ENCODE measurements at places on chromosomes 3 and 15. TPM values are rescaled to one million over a fixed set of nuclear protein-coding genes. Genes with fewer than 3 reads are reported as not detected.
A peak's percentile ranks its signal among the peaks of the same experiment; 100 is the strongest.

Gene ANKUB1
- not detected for total RNA-seq

Gene ITIH1
- 0.47 TPM for total RNA-seq

Gene SGO1
- total RNA-seq, result 29.4 TPM

Gene SMCO1
- not detected for total RNA-seq

Gene TGM5
- total RNA-seq, result not detected

- no peak overlapping the region for H3K27ac ChIP-seq
- peaks cover 83% of the 10 kb centered on the region for H3K27me3 ChIP-seq
- no peaks in the 10 kb centered on the region for H3K4me1 ChIP-seq
- H3K4me3 ChIP-seq, result no peak overlapping the region
- H3K36me3 ChIP-seq, result no peaks in the 10 kb centered on the region
Measured at GRCh38 chr15:60219866-60220265, 177.9 kb downstream of the ANXA2 start.

GRCh38 chr3:36063992-36064391 is 316.3 kb upstream of the STAC start:
- no peak overlapping the region for H3K27ac ChIP-seq
- peaks cover 9% of the 10 kb centered on the region for H3K4me1 ChIP-seq
- H3K36me3 ChIP-seq, result no peaks in the 10 kb centered on the region
- H3K4me3 ChIP-seq, result no peak overlapping the region
- DNase-seq, result no peak

GRCh38 chr3:57118254-57118653 is 46.9 kb downstream of the IL17RD start:
- H3K4me1 ChIP-seq, result no peaks in the 10 kb centered on the region
- no peaks in the 10 kb centered on the region for H3K36me3 ChIP-seq
- no peak for DNase-seq
- H3K27ac ChIP-seq, result no peak overlapping the region
- H3K27me3 ChIP-seq, result peaks cover 26% of the 10 kb centered on the region

DNA sequence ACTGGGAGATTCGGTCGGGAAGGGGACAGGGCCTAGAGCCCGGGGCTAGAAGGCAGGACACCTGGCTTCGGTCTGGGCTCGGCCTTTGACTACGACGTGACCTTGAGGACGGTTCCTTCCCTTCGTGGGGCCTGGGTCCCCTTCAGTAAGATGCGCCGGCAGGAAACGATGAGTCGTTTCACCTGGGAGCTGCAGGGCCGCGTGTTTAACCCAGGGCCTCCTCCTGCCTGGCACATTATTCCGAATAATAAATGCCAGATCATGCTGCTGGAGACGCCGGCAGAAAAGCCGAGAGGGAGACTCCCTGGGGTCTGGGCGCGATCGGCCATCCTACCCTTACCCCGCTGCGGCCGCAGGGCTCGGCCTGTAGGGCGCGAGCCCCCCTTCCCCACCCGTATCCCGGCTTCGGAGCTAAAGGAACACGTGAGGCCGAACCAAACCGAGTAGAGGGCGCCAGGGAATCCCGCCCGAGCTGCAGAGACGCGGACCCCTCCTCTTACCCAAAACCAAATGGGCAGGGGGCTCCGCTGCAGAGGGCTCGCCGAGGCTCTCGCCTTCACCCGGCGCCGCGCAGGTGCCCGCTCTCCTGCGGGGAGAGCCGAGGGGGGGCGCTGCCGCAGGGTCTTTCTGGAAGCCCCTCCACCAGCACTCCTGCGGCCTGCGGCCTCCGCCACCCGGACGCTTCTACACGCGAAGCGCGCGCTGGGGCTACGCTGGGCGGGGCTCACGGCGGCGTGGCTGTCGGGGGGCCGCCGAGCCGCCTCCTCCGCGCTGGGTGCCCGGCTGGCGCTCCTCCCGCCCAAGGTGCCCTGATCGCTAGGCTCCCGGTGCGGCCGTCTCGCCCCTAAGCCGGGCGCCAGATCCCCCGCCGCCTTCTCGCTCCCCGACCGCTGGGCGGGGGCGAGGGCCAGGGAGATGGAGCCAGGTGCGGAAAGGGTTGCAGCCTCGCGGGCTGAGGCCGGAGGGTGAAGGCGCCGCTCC is at the start of gene BDH1:
Gene BDH1, minus strand, starts transcription at position 688 of the 981 bp plus-strand sequence. CDS start 9,525 bp downstream, outside the sequence.
- peaks cover 30% of the 10 kb centered on the region for H3K36me3 ChIP-seq
- H3K4me3 ChIP-seq, result peak within 1 kb of the TSS; percentile 84
- peak within 1 kb of the TSS; percentile 74 for H3K27ac ChIP-seq
- no peaks in the 10 kb centered on the region for H3K27me3 ChIP-seq
- DNase-seq, result peak; percentile 72

DNA sequence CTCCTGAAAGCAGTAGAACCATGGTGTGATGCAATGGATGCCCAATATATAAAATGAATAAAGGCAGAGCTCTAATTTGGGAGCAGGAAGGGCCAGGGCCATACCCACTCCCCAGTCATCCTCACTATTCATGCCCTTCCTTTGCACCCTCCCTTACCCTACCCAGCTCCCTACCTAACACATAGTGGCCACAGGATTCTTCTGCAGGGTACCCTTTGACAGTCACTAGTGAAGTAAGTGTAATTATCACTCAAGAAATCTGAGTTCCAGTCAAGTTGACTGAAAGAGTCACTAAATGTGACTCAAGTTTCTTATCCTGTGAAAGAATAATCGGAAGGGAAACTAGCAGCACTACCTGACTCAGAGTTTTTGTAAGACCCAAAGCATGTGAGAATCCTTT is 69.2 kb downstream of the RASA2 start:
- DNase-seq, result no peak
- H3K4me3 ChIP-seq, result no peak overlapping the region
- H3K27ac ChIP-seq, result no peak overlapping the region
- no peaks in the 10 kb centered on the region for H3K4me1 ChIP-seq
- peaks cover 5% of the 10 kb centered on the region for H3K36me3 ChIP-seq
- H3K27me3 ChIP-seq, result no peaks in the 10 kb centered on the region

DNA sequence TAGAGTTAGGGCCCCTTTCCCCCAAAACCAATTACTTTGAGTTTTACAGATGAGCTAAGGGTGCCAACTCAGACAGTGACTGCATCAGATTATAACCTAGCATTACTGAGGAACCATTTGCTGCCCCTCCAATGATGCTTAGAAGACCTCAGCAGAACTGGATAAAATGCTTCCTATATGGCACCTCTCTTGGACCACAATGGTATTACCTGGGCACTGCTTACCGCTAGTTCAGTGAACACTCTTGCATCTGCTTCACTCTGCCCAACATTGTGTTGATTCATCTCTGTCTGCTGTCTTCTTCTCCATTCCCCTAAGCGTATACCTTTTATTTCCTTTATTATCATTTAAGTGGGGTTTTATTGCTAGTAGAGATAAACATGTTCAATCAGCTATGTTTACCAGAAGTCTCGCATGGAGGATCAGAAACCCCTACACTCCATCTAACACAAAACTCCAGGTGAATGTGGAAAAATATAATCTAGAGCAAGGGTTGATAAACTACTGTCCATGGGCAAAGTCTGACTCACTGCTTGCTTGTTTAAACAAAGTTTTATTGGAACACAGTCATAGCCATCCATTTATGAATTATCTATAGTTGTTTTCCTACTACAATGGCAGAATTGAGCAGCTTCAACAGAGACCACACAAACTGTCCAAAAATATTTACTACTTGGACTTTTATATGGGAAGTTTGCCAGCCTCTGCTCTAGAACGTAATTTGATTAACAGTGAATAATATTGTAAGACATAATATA is 100.2 kb upstream of the PTX3 start:
- H3K4me1 ChIP-seq, result peaks cover 26% of the 10 kb centered on the region
- no peaks in the 10 kb centered on the region for H3K36me3 ChIP-seq
- peak overlapping the region; percentile 64 for H3K27ac ChIP-seq
- no peaks in the 10 kb centered on the region for H3K27me3 ChIP-seq
- DNase-seq, result no peak

DNA sequence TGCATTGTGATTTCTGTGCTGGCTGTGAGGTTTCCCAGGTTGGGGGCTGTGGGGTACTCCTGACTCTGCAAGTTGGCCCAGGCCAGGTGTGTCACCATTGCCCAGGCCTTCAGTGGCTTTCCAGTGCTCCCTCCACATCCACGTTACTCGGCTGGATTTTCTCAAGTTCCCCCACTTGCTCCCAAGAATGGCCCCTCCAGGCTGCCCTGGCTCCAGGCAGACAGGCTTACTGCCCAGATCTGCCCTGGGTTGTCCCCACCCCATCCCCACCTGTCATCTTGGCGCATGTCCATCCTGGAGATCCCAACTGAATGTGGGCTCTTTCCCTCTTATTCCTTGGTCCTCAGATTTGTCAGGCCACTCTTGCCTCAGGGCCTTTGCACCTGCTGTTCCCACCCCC is 3.6 kb downstream of the APBA2 start:
- no peak for DNase-seq
- no peaks in the 10 kb centered on the region for H3K36me3 ChIP-seq
- H3K27ac ChIP-seq, result no peak overlapping the region
- H3K4me3 ChIP-seq, result no peak overlapping the region
- H3K27me3 ChIP-seq, result no peaks in the 10 kb centered on the region

DNA sequence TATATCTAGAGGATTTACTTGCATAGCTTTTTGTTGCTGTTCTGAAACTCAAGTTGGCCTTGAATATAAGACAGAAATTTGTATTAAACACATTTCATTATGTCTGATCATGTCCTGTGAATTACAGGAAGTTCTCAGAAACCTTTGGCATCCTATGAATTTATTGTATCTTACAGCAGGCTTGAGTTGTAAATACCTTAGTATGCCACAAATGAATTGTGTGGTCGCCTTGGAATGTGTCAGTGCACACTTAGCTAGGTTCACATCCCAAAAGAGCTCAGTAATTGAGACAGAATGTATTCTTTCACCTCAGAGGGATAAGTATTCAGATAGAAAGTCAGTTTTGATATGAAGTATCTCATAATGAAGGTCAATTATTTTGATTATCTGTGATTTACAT is 83.4 kb downstream of the NEK11 start:
- DNase-seq, result no peak
- H3K27me3 ChIP-seq, result no peaks in the 10 kb centered on the region
- H3K36me3 ChIP-seq, result no peaks in the 10 kb centered on the region
- H3K4me3 ChIP-seq, result no peak overlapping the region
- no peak overlapping the region for H3K27ac ChIP-seq
- peaks cover 21% of the 10 kb centered on the region for H3K4me1 ChIP-seq

Data from Calu3 (cell line).